ENCODE measurements at places on chromosomes 4 and X. TPM values are rescaled to one million over a fixed set of nuclear protein-coding genes. Genes with fewer than 3 reads are reported as not detected.

Gene AFP
- polyA plus RNA-seq = 0.52 TPM

Gene RPGR
- polyA plus RNA-seq = 1.1 TPM

Gene SORCS2
- 0.67 TPM for polyA plus RNA-seq

Gene CXXC4
- not detected for polyA plus RNA-seq

Gene IL21
- polyA plus RNA-seq = not detected

Gene DGAT2L6
- polyA plus RNA-seq = not detected

All from IMR-90 (cell line).